ENCODE measurements at places on chromosomes 5 and 9. TPM values are rescaled to one million over a fixed set of nuclear protein-coding genes. Genes with fewer than 3 reads are reported as not detected.

INPP5E gene
- 12.8 TPM for polyA plus RNA-seq

MEIKIN gene
- not detected for polyA plus RNA-seq

SLC6A19 gene
- 295 TPM for polyA plus RNA-seq

OMD gene
- 0.85 TPM for polyA plus RNA-seq

ADAMTS2 gene
- 5.9 TPM for polyA plus RNA-seq

CERCAM gene
- polyA plus RNA-seq = 19.9 TPM

C9orf152 gene
- polyA plus RNA-seq = 7.6 TPM

BBLN gene
- 39.7 TPM for polyA plus RNA-seq

TAS2R1 gene
- polyA plus RNA-seq = not detected

C5orf46 gene
- polyA plus RNA-seq = not detected

CCNI2 gene
- 10.1 TPM for polyA plus RNA-seq

CAMK2A gene
- polyA plus RNA-seq = 1.1 TPM

SRD5A1 gene
- polyA plus RNA-seq = 9.1 TPM

CDKN2B gene
- polyA plus RNA-seq = 21.7 TPM

IFNA21 gene
- polyA plus RNA-seq = 0.13 TPM

HMCN2 gene
- polyA plus RNA-seq = 20.0 TPM

PTGES gene
- polyA plus RNA-seq = 4.9 TPM

TLX3 gene
- not detected for polyA plus RNA-seq

LECT2 gene
- not detected for polyA plus RNA-seq

AIF1L gene
- 7.5 TPM for polyA plus RNA-seq

WDR70 gene
- 27.7 TPM for polyA plus RNA-seq

EQTN gene
- polyA plus RNA-seq = 0.34 TPM

CDKN2A gene
- polyA plus RNA-seq = 0.15 TPM

COL5A1 gene
- 79.9 TPM for polyA plus RNA-seq

TMEM171 gene
- polyA plus RNA-seq = 13.7 TPM

MYMK gene
- 0.13 TPM for polyA plus RNA-seq

TRIM36 gene
- 2.6 TPM for polyA plus RNA-seq

CA9 gene
- polyA plus RNA-seq = 4.2 TPM

CDKN2B-AS1 gene
- 1.7 TPM for polyA plus RNA-seq

GRAMD2B gene
- 54.2 TPM for polyA plus RNA-seq

SEPTIN8 gene
- polyA plus RNA-seq = 44.0 TPM

GAPT gene
- 0.57 TPM for polyA plus RNA-seq

CBY3 gene
- 1.2 TPM for polyA plus RNA-seq

ZNF354C gene
- polyA plus RNA-seq = 6.0 TPM

RIC1 gene
- polyA plus RNA-seq = 19.4 TPM

TRMO gene
- polyA plus RNA-seq = 19.3 TPM

SHC3 gene
- 0.69 TPM for polyA plus RNA-seq

SELENOP gene
- polyA plus RNA-seq = 2,350 TPM

DMRT2 gene
- not detected for polyA plus RNA-seq

SPATA9 gene
- polyA plus RNA-seq = 1.1 TPM

SLC36A2 gene
- polyA plus RNA-seq = not detected

CACFD1 gene
- 27.3 TPM for polyA plus RNA-seq

OBP2B gene
- not detected for polyA plus RNA-seq

RBM27 gene
- polyA plus RNA-seq = 17.8 TPM

ZDHHC11B gene
- polyA plus RNA-seq = 16.1 TPM

BARHL1 gene
- polyA plus RNA-seq = 0.01 TPM

TAF11L5 gene
- polyA plus RNA-seq = not detected

SLIT3 gene
- polyA plus RNA-seq = 18.3 TPM

BAAT gene
- polyA plus RNA-seq = 0.60 TPM

Measured in large intestine (tissue), 12 donors.